HCT116 (cell line): ENCODE measurements at places on chromosomes 11 and 22.

- H3K4me3 ChIP-seq, result no peak within 1 kb of the TSS
- H3K27me3 ChIP-seq, result no peaks in the 10 kb centered on the region
- no peak for DNase-seq
Measured at GRCh38 chr11:1946812-1947484, at the start of gene MRPL23. MRPL23 (plus strand) TSS chr11:1947332; CDS start chr11:1947363, 31 bp downstream.

DNA sequence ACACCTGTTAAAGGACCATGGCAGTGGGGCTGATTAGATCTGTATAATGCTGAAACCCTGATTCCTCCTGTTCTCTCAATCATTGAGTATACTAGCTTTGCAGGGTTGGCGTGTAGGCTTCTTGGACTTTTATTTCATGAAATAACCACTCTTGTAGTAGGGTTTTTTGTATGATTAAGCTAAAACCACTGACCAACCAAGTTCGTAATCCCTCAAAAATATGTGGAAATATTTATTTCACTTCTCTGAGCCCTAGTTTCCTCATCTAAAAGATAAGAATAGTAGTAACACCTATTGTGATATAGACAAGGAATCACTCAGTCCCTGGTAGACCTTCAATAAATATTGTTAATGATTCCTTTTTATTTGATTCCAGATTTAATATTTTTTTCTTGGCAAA is 4.2 kb downstream of the API5 start:
- no peak overlapping the region for H3K27ac ChIP-seq
- H3K4me3 ChIP-seq, result no peak overlapping the region
- no peak for DNase-seq
- H3K4me1 ChIP-seq, result peaks cover 10% of the 10 kb centered on the region
- H3K27me3 ChIP-seq, result no peaks in the 10 kb centered on the region

GRCh38 chr11:133107136-133107535 is 425.2 kb downstream of the OPCML start:
- DNase-seq, result no peak
- no peaks in the 10 kb centered on the region for H3K4me1 ChIP-seq
- H3K27ac ChIP-seq, result no peak overlapping the region
- no peak overlapping the region for H3K4me3 ChIP-seq

DNA sequence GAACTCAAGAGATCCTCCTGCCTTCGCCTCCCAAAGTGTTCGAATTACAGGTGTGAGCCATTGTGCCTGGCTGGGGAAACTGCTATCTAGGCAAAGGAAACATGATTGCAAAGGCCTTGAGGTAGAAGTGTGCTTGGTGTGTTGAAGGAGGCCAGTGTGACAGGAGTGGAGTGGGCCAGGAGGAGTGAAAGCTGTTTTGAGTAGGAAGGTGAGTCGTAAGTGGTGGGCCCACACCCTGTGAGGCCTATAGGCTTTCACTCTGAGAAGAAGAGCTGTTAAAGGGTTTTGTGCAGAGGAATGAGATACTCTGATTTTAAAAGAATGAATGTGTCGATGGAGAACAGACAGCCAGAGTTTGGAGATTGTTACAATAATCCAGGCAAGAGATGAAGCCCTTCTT is 43.4 kb downstream of the WEE1 start:
- no peaks in the 10 kb centered on the region for H3K27me3 ChIP-seq
- no peak overlapping the region for H3K27ac ChIP-seq
- no peak overlapping the region for H3K4me3 ChIP-seq

DNA sequence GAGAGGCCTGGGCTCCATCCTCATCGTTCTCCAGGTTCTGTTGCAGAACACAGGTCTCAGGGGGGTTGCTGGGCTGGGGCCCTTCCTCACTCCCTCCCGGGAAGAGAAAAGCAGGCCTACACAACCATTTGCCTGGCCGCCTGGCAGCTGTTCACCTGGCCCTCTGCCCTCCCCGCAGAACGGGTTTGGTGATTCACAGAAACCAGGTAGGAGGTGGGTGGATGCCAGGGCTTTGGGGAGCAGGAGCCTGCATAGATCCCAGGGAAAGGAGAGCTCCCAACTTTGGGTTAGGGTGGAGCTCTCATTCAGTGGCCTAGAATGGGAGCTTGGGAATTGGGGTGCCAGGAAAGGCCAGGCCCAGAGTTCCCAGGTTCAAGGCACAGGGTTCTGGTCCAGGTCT is 995 bp downstream of the TMEM134 start:
- peak overlapping the region; percentile 82 for H3K4me3 ChIP-seq
- H3K4me1 ChIP-seq, result peaks cover 33% of the 10 kb centered on the region
- no peaks in the 10 kb centered on the region for H3K36me3 ChIP-seq
- H3K27ac ChIP-seq, result peak overlapping the region; percentile 88
- no peak for DNase-seq
- no peaks in the 10 kb centered on the region for H3K27me3 ChIP-seq

DNA sequence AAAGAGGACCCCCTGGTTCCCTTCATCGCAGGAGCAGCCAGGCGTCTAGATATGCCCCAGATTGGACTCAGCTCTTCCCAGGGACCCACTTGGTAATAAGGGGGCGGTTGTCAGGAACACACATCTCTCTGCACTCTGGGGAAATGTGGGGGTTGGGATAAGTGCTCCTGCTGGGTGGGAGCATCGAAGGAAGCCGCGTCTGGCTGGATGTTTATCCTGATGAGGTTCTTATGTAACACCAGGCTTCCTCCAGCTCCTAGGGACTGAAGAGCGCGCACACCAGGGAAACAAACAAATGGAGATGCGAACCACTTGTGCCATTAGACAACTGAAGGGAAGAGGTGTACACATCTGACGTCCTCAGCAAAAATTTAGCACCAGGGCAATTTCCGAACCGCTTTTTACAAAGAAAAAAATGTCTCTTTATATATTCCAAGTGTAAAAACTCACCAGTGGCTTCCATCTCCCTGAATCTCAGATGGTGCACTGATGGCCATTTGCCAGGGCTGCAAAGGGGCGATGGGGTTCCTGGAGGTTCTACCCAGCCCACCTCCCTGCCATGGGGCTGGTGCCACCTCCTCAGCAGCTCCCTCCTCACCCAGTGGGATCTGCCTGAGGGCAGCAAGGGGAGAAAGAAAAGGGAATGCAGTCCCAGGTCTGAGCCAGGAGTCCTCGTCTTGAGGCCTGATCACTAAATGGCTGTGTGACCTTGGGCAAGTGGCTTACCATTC is 89.4 kb downstream of the PKNOX2 start:
- H3K36me3 ChIP-seq, result no peaks in the 10 kb centered on the region
- H3K27ac ChIP-seq, result no peak overlapping the region
- no peak for DNase-seq
- no peaks in the 10 kb centered on the region for H3K4me1 ChIP-seq
- H3K4me3 ChIP-seq, result no peak overlapping the region
- no peaks in the 10 kb centered on the region for H3K27me3 ChIP-seq

DNA sequence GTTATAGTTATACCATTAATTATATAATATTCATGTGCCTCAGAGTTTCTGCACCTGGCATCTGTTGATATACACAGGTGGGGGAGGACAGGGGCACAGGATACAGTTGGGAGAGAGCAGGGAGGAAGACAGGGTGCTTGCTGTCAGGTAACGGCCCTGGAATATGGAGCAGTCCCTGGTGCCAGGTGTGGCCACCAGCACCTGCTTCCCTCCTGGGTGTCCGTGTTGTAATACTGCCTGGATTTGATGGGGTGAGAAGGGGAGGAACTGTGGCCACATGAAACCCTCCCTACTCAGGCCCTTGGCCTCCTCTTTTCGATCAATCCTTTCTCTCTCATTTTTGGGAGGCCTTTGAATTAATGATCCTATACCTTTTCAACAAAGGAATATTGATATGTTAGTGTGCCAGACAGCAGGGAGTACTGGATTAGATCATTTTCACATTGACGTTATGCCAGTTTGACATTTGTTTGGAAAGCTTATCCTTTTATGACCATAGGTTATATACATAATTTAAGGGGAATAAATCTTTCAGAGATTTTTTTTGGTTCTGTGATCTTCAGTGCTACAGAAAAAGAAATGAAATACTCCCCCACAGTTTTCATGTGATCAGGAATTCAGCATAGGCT is 88.6 kb downstream of the TEAD1 start:
- H3K36me3 ChIP-seq, result peaks cover 8% of the 10 kb centered on the region; the same call in 1 of the 2 replicates
- peaks cover 10% of the 10 kb centered on the region; the same call in 1 of the 2 replicates for H3K4me1 ChIP-seq
- no peak for DNase-seq

DNA sequence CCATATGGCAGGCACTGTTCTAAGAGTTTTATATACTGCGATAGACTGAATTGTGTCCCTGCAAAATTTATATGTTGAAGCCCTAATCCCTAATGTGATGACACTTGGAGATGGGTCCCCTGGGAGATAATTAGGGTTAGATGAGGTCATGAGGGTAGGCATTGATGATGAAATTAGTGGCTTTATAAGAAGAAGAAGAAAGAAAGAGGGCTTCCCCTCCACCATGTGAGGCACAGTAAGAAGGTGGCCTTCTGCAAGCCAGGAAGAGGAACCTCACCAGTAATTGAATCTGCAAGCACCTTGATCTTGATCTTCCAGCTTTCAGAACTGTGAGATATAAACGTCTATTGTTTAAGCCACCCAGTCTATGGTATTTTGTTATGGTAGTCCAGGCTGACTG is 46.6 kb upstream of the TENM4 start:
- no peaks in the 10 kb centered on the region for H3K36me3 ChIP-seq
- no peak for DNase-seq
- no peaks in the 10 kb centered on the region for H3K4me1 ChIP-seq
- H3K27me3 ChIP-seq, result no peaks in the 10 kb centered on the region
- H3K4me3 ChIP-seq, result no peak overlapping the region

GRCh38 chr11:64031001-64031400 is 4.7 kb upstream of the FLRT1 start:
- H3K27me3 ChIP-seq, result no peaks in the 10 kb centered on the region
- no peak overlapping the region for H3K4me3 ChIP-seq
- DNase-seq, result no peak
- no peak overlapping the region for H3K27ac ChIP-seq
- H3K36me3 ChIP-seq, result no peaks in the 10 kb centered on the region

DNA sequence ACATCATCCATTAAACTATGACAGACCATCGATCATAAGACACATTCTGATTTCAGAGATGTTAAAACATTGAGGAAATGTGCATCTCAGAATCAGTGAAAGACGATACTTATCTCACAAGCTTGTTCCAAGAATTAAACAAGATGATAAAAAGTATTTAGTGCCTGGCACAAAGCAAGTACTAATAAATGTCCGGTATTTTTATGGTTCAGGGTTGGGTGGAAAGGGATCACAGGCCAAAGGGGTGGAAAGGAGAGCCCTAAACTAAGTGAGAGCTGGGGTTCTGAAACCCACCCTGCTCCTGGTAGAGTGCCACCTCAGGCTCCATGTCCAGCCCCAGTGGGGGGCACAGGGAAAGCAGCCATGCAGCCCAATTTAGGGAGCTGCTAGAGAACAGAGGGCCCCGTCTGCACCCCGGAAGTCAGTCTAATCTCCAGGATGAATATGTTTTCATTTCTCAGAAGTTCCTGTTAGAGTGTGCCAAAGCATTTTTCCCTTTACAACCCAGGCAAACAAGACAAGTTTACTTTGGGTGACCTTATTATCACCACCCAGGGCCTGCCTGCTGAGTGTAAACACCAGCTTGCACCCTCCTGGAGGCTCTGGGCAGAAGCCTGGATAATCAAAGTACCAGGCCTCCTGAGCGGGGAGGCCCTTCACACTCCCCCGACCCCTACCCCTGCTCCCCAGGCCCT is 3.8 kb upstream of the CREB3L1 start:
- H3K27ac ChIP-seq, result no peak overlapping the region
- no peaks in the 10 kb centered on the region for H3K27me3 ChIP-seq
- peaks cover 10% of the 10 kb centered on the region for H3K4me1 ChIP-seq
- DNase-seq, result no peak

- no peaks in the 10 kb centered on the region for H3K36me3 ChIP-seq
- DNase-seq, result no peak
- H3K4me3 ChIP-seq, result no peak overlapping the region
- no peaks in the 10 kb centered on the region for H3K4me1 ChIP-seq
- no peaks in the 10 kb centered on the region for H3K27me3 ChIP-seq
Measured at GRCh38 chr11:132357811-132358572, 987.6 kb downstream of the NTM start.

DNA sequence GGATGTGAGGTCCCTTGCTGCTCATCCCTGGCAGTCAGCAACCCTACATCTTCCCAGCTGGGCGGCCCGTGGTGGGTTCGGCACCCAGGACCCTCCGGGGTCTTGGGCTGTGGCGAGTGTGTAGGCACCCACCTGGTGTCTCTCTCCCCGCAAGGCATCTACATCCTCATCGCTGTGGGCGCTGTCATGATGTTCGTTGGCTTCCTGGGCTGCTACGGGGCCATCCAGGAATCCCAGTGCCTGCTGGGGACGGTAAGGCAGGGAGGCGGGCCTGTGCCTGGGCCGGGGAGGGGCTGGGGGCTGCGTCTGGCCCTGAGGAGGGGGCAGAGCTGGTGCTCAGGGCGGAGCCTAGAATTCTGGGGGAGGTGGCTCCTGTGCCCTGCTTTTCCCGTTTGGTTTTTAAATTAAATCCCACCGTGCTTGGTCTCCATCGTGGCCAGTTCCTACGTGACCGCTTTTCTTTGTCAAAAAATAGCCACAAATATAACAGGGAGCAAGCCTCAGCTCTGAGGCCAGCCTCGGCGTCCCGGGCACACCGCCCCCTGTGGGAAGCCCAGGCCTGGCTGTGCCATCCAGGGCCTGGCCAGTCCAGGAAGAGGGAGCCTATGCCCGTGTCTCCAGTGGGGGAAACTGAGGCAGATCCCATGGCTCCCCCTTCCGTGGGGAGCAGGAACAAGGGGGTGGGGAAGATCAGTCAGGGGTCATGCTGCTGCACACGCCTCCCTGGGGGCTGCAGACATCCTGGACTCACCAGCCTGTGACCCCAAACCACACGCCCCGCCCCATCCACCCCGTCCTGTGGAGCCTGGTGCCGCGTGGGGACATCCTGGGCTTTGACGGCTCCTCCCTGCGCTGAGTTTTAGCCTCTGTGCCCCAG is 6.4 kb upstream of the TSSC4 start:
- DNase-seq, result no peak
- H3K36me3 ChIP-seq, result peaks cover 13% of the 10 kb centered on the region; the same call in 1 of the 2 replicates
- H3K27me3 ChIP-seq, result no peaks in the 10 kb centered on the region
- H3K4me1 ChIP-seq, result peaks cover 13% of the 10 kb centered on the region
- H3K4me3 ChIP-seq, result no peak overlapping the region

DNA sequence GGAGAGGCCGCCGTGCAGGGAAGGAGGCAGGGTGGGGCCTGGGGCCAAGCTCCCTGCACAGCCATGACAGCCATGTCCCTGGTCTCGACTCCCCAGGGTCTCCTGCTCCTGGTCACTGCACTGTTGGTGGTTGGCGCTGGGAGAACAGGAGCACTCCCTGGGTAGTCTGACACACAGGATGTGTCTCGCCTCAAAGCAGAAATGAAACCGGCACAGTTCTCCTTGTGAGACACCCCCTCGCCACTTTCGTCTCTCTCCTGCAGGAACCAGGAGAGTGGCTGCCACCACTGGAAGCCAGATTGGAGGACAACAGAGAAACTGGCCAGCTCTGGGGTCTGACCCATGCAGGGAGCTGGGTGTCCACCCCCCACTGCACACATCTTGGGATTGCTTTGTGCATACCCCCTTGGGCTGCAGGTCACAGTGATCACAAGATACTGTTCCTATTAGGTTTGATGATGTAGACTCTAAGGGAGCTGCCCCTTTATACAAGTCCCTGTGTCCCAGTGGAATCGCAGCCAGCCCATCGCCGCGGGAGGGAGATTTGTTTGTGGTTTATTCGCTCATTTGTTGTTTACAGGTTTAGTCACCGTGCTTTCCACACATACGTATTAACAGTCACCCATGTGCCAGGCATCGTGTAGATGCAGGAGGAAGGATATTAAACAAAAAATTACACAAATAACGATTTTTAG is 27.0 kb upstream of the YWHAH start:
- H3K27me3 ChIP-seq, result no peaks in the 10 kb centered on the region
- no peak for DNase-seq
- no peak overlapping the region for H3K4me3 ChIP-seq
- H3K27ac ChIP-seq, result no peak overlapping the region
- peaks cover under 1% of the 10 kb centered on the region; the same call in 1 of the 2 replicates for H3K4me1 ChIP-seq

GRCh38 chr11:67382276-67383136 is 9.1 kb upstream of the CLCF1 start:
- H3K4me1 ChIP-seq, result peaks cover 54% of the 10 kb centered on the region
- no peak overlapping the region for H3K27ac ChIP-seq
- H3K27me3 ChIP-seq, result no peaks in the 10 kb centered on the region
- peak; percentile 69 for DNase-seq
- no peak overlapping the region for H3K4me3 ChIP-seq
